GM06990 (cell line): ENCODE measurements at places on chromosomes 6 and 20.

- no peak for DNase-seq
Measured at GRCh38 chr20:51162015-51162414, 139.1 kb upstream of the KCNG1 start.

DNA sequence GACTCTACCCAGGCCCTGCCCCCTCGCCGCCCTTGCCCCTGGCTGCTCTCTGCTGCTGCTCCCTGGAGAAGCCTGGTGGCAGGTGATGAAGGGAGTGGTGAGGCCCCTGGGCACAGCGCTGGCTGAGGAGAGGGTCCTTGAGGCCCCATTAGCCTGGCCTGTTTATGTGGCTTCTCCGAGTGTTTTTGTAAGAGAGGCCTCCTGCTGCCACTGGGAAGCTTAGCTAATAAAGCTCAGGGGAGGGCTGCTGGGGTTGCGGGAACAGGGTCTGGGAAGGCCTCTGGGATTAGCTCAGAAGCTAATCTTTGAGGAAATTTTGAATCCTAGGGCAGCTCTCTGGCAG is 15.5 kb downstream of the EBF4 start:
- DNase-seq = no peak

DNA sequence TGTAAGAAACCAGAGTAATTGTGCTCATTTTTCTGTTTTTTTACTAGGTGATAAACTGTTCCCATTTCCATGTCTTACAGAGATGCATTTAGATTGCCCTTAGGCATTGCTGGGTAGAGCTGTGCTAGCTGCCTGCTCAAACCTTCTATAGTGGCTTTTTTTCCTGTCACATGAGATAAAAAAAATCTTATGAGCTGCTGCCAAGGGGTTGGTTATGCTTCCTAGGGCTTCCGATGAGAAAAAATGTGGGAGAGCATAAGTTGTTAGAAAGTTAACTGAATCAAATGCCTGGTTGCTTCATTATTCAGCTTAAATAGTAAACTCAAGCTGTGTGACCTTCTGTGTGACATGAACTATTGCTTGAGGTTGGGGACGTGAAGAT is 50.0 kb upstream of the NOX3 start:
- DNase-seq = no peak

DNA sequence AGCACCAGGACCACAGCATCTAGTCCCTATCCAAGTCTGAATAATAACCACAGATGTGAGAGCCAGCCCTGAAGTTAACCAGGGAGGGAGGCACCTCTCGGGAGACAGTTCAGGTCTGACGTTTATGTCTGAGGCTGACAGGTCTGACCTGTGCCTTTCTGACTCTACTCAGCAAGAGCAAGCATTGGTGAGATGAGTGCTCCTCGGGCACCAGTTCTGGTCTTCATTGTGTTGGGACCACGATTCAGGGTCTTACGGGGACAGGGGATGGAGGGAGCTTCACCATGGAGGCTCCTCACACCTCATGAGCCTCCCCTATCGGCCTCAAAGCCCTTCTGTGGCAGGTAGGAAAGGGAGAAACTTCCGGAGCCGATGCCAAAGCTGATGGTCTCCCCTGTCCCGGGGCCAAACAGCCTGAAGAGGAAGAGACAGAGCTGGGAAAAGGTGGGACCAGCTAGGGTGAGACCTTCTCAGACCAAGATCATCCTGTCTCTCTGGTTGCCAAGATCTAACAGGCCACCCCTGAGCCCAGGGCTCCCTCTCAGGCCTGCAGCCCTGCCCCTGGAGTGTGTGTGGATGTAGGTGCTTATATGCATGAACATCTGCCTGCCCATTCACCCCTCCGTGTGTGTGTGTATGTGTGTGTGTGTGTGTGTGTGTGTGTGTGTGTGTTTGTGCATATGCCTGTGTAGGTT is 170.5 kb downstream of the VEGFA start:
- DNase-seq = no peak

DNA sequence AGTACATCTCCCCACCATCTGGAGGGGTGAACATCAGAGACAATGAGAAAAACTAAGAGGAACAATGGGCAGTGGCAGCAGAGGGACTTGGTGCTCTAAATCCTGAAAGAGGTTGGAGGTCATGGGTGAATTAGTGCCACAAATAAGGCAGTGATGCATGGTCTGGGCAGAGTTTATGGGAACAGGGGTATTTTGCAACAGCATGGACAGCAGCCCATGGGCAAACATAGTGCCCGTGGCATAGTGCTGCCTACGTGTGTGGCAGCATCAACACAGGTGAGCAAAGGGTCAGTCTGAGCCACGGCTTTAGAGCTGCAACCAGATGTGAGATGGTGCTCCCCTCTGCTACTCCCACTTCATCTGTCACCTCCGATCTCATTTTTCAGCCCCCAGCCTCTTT is 459.1 kb upstream of the CITED2 start:
- no peak for DNase-seq

DNA sequence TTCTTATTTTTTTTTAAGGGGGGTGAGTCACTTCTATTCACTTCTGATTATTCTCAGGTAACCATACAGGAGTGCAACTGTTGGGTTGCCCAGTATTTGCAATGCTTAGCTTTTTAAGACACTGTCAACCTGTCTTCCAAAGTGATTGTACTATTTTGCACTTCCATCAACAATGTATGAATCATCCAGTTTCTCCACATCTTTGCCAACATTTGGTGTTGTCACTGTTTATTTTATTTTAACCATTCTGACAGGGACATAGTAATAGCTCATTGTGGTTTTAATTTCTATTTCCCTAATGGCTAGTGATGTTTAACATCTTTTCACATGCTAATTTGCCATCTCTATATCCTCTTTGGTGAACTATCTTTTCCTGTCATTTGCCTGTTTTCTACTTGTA is 1.4 kb upstream of the SLC13A3 start:
- DNase-seq = no peak

DNA sequence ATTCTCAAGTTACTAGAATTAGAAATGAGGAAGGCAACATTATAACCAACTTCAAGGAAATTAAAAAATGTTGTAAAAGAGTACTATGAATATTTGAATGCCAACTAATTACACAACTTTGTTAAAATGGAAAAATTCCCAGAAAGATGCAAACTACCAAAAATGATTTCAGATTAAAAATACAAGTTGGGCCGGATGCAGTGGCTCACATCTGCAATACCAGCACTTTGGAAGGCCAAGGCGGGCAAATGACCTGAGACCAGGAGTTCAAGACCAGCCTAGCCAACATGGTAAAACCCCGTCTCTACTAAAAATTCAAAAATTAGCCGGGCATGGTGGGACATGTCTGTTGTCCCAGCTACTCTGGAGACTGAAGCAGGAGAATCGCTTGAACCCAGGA is 874.2 kb upstream of the GJE1 start:
- DNase-seq = no peak

DNA sequence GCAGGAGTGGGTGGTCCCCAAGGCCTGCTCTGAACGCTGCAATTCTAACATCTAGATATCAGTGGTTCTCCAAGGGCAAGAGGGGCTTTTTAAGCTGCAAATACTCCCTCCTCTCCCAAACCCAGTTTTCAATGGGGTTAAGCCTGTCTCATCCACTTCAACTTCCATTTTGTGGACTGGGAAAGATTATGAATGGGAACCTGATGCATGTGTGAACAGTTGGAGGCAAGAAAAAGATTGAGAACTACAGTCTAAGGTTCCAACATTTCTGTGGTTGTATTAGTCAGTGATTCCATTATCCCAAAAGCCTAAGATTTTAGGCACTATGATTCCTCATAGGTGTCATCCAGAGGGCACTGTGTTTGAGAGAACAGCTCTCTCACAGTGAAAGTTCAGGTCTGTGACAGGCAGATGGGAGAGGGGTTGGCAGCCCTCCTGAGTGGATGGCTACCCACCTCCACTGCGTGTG is 53.7 kb downstream of the HNF4A start:
- DNase-seq = no peak

GRCh38 chr20:62595491-62595890 is 46.8 kb upstream of the SLCO4A1 start:
- DNase-seq = no peak

- no peak for DNase-seq
Measured at GRCh38 chr6:157967486-157967885, 14.2 kb upstream of the SYNJ2 start.

GRCh38 chr20:48802647-48803046 is 25.2 kb downstream of the PREX1 start:
- no peak for DNase-seq

DNA sequence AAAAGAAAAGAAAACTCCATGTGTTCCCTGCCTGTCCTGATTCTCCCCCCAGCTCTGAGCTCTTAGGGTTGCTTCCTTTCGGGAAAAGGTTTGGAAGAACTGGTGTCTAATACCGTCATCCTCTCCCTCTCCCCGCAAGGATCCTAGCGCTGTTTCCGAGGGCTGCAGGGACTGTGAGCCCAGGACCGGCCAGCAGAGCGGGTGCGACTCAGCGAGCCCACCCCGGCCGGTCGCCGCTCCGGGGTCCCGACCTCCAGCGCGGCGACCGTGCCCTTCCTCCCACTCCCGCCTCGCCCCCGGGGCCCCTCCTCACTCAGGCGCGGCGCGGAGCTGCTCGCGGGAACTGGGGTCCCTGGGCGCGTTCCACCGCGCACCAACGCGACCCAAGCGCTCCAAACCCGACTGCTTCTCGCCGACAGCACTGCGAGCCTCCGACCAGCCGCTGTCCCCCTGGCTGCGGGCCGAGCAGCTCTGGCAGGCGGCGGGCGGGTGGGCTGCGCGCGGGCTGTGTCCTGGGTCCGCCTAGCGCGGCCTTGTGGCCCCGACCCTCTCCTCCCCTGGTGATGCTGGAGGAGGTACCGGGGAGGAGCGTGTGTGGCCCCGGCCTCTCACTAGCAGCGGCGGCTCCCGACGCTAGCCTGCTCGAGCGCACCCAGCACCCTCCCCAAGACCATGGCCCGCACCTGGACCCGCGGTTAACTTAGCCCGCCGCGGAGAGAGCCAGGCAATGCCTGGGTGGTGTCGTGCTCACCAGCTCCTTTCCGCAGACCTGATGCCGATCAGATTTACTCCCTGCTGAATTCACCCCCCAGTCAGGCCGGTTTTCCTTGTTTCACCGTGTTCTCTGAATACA is at the start of gene PLA2G7:
PLA2G7 (minus strand) TSS at position 509 of the 853 bp plus-strand sequence. CDS start 12,484 bp downstream, outside the sequence.
- DNase-seq = no peak

- peak; percentile 46 for DNase-seq
Measured at GRCh38 chr6:152636021-152636608, 1.0 kb downstream of the SYNE1 start.

GRCh38 chr6:131054392-131055250 is 8.4 kb downstream of the EPB41L2 start:
- DNase-seq = no peak

GRCh38 chr6:14118091-14118439 is 493 bp downstream of the CD83 start:
- DNase-seq = no peak

DNA sequence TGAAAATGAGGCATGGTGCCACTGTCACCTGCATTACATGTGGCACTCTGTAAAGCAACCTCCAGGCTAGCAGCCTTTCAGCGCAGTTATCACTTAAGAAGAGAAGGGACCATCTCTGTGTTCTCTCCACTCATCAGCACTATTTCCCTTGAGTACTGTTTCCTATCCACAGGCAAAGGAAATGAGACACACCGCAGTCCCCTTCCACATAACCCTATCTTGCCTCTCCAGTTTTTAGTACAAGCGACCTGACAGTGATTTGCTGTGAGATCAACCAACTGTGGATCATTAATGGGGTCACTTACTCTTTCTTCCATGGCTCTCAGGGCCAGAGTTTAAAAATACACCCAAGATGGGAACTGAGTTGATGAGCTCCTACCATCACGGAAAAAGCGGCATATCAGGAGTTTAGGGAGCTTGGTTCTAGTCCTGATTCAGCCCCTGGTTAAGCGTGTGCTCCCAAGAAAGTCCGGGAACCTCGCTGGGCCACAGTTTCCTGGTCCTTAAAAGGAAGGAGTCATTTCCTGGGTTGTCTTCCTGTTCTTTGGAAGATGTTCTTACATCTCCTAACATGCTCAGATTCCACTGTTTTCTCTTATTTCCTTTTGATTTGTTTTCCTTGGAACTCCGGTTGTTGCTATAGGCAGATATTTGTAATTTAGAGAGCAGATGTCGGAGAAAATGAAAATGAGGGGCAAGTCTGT is 27.3 kb downstream of the PRDM1 start:
- DNase-seq = no peak

GRCh38 chr6:34465531-34466241 is at the start of gene PACSIN1:
Gene PACSIN1, plus strand, starts transcription at chr6:34466076. Its CDS starts 60,230 bp downstream, at chr6:34526306.
- DNase-seq = peak; percentile 31

DNA sequence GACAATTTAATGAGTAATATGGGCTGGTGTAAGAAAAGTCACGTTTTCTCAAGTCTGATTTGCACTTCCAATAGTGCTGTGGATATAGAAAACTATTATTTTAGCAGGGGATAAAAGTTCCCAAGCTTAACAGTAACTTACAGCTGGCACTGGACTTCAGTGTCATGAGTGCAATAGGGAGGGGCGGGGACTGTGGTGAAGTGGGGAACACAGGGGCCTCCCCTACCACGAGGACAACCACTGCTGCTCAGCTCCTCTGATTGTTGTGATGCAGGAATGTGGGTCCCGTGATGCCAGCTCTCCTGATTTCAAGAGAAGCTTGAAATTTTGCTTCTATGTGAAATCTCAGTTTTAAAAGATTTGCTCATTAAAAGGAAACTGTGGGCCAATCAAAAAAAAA is 24.0 kb downstream of the SLC13A3 start:
- DNase-seq = no peak

- no peak for DNase-seq
Measured at GRCh38 chr6:113500221-113500620, 356.9 kb upstream of the MARCKS start.

DNA sequence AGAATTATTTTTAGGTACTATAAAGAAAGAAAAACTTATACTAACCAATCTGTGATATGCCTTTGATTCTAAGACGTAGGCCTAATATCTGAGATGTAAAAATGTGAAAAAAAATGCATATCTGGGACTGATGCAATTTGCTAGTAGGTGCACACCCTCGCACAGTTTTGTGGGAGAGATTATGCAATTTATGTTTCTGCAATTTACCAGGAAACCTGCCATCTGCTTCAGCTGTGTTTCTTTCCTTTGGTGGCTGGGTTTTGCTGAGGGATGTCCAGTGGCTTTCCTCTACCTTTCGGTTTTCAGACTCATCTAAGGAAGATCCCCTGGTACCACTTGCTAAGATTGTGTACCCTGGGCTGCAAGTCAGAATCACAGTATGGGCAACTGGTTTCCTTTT is 186.9 kb downstream of the ZFP64 start:
- no peak for DNase-seq

- DNase-seq = no peak
Measured at GRCh38 chr6:81834141-81834681, 81.7 kb upstream of the TENT5A start.

DNA sequence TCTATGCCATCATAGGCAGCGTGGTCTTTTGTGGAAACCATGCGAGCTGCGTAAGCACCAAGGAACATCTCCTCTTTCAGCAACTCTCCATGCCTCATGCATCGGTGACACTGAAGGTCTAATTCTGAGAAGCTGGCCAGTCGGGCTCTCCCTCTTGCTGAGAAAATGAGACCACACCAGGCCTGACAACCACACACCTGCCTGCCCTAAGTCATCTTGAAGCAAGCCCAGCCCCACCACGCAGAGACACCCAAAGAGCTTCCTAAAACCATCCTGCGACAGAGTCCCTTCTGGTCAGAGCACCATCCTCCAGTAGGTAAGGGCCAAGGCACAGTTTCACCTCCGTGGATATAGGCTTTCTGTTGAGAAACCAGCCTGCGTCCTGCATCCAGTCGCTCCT is 26.6 kb downstream of the PREX1 start:
- no peak for DNase-seq
